Upper lobe of right lung (tissue), 1 donor: ENCODE measurements at places on chromosomes 16 and 17.

DNA sequence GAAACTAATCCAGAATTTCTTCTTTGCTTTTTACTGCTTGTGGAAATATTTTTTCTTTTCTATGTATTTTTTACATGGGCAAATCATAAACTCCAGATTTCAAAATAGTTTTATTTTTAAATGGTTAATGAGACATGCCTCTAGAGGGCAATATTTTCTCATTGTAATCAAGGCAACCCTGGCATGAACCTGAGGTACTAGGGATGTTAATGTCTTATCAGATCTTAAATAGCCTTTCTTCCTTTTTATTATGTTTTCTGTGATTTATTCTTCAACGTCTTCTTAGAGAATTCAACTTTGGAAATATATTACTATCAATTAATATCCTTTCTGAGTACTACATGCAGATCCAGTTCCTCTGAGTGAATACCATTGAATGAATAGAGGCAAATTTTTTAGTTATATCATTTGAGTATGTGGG lies 324.7 kb downstream of the BCAS3 start:
- DNase-seq: no peak

- DNase-seq: no peak
Measured at GRCh38 chr16:55367301-55367811, 43.4 kb downstream of the IRX6 start.

DNA sequence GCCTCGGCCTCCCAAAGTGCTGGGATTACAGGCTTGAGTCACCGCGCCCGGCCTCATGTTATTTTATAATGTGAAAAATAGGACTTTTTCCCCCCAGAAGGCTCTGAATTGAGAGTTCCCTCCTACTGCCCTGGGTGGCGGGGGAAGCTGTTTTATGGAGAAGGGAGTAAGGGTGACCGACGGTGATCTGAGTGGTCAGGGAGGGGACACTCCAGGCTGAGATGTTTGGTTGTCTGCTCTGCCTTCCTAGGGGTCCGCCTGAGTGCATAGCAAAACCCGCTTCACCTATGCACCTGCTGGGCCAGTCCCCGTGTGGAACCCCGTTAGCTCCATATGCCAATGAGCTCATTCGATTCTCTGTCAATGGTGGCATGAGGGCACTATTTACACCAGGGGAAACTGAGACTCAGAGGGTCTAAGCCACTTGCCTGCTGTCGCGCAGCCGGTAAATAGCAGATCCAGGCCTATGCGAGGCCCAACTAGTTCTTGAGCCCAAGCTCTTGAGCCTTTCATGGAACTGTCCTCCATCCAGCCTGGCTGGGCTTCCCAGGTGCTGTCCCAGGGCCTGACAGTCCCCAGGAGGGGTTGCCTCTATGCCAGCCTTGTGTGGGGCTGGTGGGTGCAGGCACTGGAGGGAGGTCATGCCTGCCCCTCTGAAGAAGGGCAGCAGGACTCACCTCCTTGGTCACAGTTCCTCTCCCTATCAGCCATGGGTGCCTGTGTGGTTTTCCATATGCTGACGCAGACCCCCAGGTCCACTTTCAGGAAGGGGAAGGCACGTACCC lies 1.7 kb upstream of the GJD3 start:
- DNase-seq: peak; percentile 48

GRCh38 chr17:46158323-46159296 lies 34.6 kb downstream of the KANSL1 start:
- no peak for DNase-seq

GRCh38 chr17:38735161-38735997 lies 5.2 kb downstream of the CISD3 start:
- peak; percentile 81 for DNase-seq

- no peak for DNase-seq
Measured at GRCh38 chr16:71927383-71927782, 32.1 kb downstream of the IST1 start.
